ENCODE measurements at places on chromosomes 4 and X. TPM values are rescaled to one million over a fixed set of nuclear protein-coding genes. Genes with fewer than 3 reads are reported as not detected.

GRCh38 chr4:41963105-41963504, 18.5 kb upstream of the DCAF4L1 start:
- DNase-seq = no peak

GRCh38 chr4:171524903-171525302, 288.3 kb upstream of the GALNTL6 start:
- DNase-seq = no peak

GRCh38 chrX:38727668-38728067, 73.6 kb upstream of the MID1IP1 start:
- no peak for DNase-seq

DNA sequence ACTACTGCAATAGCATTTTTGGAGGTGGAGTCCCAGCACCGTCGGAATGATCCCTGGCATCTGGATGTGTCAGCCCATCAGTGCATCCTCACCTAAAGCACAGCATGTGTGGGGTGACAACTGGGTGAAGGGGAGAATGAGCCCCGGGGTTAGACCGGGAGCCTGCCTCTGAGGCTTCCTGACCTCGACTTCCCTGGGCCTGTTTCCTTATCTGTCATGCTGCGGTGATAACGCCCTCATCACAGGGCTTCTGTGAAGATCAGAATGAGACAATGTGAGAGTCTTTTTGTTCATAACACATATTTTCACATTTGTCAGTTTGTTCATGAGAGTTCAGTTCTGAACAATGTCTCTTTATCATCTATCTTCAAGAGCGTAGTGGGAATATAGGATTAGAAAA, 31.1 kb upstream of the PDLIM3 start:
- no peak for DNase-seq

DNA sequence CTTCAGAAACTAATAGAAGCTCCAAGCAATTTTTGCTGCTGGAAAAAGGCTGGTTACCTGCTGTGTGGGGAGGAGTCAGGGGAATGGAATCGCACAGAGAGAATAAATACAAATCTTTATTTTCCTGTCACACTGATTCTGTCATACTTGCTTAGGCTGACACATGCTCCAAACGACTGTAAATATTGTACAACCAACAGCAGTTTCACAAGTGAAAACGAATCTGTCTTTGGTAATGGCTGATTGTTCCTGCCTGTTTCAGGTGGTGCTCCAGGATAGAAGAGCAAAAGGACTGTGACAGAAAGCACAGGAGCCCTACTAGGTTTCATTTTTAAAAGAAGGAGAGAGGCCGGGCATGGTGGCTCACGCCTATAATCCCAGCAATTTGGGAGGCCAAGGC, 125.5 kb upstream of the DCLK2 start:
- no peak for DNase-seq

- DNase-seq = no peak
These were observed 59.6 kb downstream of the ADGRA3 start for GRCh38 chr4:22456291-22456690.

DNA sequence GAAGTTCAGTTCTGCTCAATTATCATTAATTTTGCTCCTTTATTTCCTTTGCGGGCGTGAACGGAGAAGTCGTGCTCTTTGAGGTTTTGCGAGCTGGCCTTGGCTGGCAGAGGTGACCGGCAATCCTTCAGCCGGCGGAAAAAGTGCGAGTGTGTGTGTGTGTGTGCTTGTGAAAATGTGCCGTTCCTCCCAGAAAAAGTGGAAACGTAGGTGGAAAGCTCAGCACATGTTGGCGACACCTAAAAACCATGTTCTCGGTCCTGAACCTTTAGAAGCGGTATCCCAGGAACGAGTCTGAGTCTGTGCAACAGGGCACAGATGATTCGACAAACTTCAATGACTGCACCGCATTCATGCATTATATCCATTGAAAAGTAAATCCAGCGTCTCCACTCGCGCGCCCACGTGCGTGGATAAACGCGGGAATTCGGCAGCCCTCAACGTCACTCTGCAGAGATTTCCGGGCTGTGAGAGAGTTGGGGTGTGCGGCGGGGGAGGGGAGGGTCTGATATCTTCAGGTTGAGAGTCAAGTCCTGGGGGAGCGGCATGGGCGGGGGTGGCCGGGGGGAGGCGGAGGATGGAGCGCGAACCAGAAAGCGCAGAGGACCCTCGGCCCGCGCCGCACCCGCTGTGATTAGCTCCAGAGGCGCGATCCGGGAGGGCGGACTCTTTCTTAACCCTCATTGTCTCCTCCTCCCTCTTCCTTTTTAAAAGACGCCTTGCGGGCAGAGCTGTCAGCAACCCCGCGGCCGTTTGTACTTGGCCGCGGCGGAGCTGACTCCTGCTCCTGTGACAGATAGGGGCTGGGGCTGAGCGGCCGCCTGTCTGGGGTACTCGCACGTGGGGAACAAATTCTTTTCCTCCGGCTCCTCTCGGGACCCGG, at the start of gene SHISA3:
Gene SHISA3 (plus strand): TSS at position 737 of the 883 bp plus-strand sequence. CDS start 569 bp downstream, outside the sequence.
- no peak for DNase-seq

GRCh38 chr4:182453830-182454229, 210.6 kb downstream of the TENM3 start:
- no peak for DNase-seq

- no peak for DNase-seq
These were observed 82.6 kb downstream of the PCDH7 start for GRCh38 chr4:30802622-30803323.

GRCh38 chrX:3244955-3245354, 101.5 kb downstream of the MXRA5 start:
- no peak for DNase-seq

- DNase-seq = no peak
These were observed 111.9 kb upstream of the EDNRA start for GRCh38 chr4:147368948-147369347.

DNA sequence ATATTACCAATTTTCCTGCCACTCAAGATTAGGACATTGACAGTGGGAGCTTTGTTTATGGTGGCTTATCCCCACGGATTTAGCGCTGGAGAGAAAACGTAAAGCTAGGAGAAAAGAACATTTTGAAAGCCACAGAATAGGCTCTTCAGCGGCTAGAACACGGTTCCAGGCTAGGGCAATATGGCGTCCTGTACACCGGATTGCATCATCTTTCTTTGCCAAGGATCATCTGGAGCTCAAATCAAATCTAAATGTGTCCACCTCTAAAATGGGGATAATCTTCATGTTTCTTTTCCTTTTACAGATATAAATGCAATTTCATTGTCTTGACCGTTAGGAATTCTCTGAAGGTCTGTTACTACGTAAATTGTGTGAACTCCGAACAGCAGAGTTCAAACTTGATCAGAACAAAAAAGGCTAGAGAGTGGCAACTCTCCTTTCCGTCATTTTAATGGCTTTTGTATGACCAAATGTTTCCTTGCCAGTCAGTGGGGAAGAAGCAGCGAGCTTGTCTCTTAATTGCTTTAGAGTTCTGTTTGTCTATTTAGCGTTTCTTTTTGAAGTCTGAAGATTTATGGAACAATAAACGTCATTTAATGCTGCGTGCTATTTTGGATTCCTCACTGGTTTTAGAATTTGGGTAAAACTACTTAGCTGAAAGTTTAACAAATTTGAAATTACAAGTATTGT, 2.6 kb upstream of the WWC2 start:
- no peak for DNase-seq

IBSP gene
- total RNA-seq = not detected

MID2 gene
- total RNA-seq = 4.8 TPM

MAGED4B gene
- total RNA-seq = 1.3 TPM

ODAM gene
- total RNA-seq = not detected

IGSF1 gene
- 0.40 TPM for total RNA-seq

PABPC1L2A gene
- total RNA-seq = not detected

PHF8 gene
- 24.6 TPM for total RNA-seq

FAM53A gene
- total RNA-seq = 2.2 TPM

ADAMTS3 gene
- 0.35 TPM for total RNA-seq

All from left lobe of liver (tissue), 2 donors.